ENCODE measurements at places on chromosomes 3 and 15. TPM values are rescaled to one million over a fixed set of nuclear protein-coding genes. Genes with fewer than 3 reads are reported as not detected.
A peak's percentile ranks its signal among the peaks of the same experiment; 100 is the strongest.

Gene TCF12
- total RNA-seq: 131 TPM

DNA sequence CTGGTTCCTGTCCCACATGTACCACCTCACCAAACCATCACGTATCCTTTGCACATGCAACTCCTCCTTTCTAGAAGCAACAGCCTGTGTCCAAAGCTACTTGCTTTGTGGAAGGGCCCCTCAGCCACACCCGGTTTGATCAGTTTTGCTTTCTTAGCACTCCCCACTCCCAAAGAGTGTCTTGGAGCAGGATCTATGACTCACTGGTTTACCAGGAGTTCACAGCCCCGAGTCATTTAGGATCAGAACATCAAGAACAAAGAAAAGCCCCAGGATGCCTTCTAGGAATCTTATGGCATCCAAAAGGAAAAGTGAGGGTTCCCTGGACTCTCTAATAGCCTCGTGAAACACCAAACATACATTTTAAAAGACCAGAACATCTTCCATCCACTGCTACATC, 50.7 kb upstream of the IGF1R start:
- no peaks in the 10 kb centered on the region for H3K36me3 ChIP-seq
- H3K27me3 ChIP-seq: no peaks in the 10 kb centered on the region
- H3K4me3 ChIP-seq: no peak overlapping the region
- no peak for DNase-seq
- H3K4me1 ChIP-seq: peaks cover 13% of the 10 kb centered on the region

DNA sequence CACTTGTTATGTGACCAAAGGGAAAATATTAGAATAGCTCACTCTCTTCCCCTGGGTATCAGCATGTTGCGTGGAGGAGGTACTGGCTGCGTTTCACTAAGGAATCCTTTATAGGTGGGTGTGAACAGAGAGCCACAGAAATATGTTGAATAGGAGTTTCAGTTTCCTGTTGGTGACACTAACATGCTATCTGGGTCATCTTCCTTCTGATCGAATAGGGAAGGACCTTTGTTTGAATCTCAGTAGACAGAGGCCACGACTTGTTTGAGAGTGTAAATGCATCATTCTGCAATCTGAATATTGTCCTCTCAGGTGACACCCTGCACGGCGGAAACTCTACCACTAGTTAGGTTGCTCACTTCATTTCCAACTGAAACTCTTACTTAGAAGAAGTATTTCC, 157.9 kb upstream of the SLC2A2 start:
- no peaks in the 10 kb centered on the region for H3K4me1 ChIP-seq
- H3K36me3 ChIP-seq: no peaks in the 10 kb centered on the region
- no peak overlapping the region for H3K27ac ChIP-seq
- no peaks in the 10 kb centered on the region for H3K27me3 ChIP-seq

- peak; percentile 52 for DNase-seq
- H3K4me1 ChIP-seq: peaks cover 7% of the 10 kb centered on the region
- no peaks in the 10 kb centered on the region for H3K27me3 ChIP-seq
- no peak overlapping the region for H3K27ac ChIP-seq
- no peaks in the 10 kb centered on the region for H3K36me3 ChIP-seq
Measured at GRCh38 chr3:41190509-41191284, 8.6 kb upstream of the CTNNB1 start.

Gene MEX3B
- 0.63 TPM for total RNA-seq

Gene DUOXA1
- 0.74 TPM for total RNA-seq

Gene LNP1
- 1.9 TPM for total RNA-seq

DNA sequence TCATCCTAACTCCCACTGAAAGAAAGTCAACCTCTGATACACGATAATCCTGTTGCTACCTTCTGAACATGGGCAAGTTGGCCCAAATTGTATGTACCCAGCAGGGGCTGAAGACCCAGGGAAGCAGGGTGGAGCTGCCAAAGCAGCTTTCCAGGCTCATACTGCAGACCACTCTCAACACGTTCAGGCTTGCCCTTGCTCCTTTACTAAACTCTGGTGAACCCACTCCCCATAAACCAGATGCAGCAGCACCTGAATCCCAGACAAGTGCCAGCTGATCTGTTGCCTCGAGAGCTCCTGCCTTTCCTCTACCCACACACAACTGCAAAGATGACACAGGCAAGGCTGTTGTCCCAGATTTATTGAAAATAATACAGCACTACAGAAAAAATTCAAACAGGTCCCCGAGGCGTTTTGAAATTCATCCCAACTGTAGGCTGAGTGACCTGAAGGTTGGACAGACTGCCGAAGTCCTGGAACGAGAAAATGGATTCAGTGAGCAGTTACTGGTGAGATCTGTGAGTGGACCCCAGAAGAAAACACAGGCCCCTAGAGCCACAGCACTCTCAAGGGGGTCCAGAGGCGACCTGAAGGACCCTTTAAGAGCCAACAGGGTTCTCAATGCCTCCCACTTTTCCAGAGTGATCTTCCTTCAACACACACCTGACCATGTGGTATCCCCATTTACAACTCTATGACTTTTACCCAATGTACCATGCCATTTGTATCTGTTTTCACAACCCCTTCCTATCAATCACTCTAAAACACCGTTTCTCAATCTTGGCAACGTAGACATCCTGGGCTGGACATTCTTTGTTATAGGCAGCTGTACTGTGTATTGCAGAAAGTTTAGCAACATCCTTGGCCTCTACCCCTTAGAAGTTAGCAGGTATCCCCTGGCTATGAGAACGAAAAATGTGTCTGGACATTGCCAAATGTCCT, 3.6 kb downstream of the RPS17 start:
- H3K36me3 ChIP-seq: peaks cover 36% of the 10 kb centered on the region
- H3K4me3 ChIP-seq: no peak overlapping the region
- no peak overlapping the region for H3K27ac ChIP-seq
- peaks cover 23% of the 10 kb centered on the region for H3K4me1 ChIP-seq
- DNase-seq: no peak

Gene THSD4
- total RNA-seq: not detected

DNA sequence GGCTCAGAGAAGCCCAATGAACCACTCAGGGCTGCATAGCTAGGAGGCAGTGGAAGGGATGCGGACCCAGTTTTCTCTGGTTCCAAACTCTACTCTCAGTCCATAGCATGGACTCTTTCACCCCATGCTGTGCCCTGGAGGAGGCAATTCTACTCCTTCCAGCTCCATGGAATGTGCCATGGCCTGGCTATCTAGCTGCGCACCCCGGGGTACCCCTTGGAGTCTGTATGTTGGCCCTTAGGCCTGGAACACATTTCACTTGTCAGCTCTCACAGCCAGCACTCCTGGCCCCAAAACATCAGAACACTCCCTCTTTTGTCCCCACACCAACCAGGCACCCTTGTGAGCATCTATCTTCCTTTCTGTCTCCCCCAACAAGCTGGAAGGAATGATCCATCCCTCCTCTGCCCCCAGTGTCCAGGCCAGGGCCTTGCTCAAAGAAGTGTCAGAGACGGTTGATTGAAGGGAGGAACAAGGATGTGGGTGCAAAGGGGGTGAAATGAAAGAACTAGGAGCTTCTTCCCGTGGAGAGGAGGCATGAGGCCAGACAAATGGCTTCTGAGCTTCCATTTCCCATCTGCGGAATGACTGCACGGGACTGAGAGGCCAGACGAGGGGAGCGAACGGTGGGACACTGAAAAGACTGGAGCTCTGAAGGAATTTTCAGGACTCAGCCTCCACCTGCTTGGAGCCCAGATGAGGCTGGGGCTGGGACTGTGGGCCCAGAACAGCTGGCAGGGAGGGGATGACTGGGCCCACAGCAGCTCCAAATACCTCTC, 2.8 kb downstream of the PRSS50 start:
- H3K27ac ChIP-seq: no peak overlapping the region
- no peaks in the 10 kb centered on the region for H3K27me3 ChIP-seq
- no peaks in the 10 kb centered on the region for H3K36me3 ChIP-seq
- no peaks in the 10 kb centered on the region for H3K4me1 ChIP-seq

DNA sequence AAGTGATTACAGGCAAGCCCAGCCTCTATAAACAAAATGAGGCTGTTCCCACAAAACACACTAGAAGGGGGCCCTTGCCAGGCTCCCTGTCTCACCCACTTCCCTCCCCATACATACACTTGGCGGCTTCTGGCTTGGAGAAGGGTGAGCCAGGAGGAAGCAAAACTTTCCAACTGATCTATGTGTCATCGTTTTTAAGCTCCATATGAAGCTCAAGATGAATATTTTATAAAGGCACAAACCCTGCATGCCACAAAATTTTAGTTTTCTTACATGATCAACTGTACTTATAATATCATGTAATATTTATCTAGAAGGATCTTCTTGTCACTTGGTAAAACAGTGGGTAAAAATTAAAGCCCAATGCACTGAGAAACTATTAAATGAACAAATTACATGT, 80.8 kb upstream of the TJP1 start:
- H3K27ac ChIP-seq: no peak overlapping the region
- no peaks in the 10 kb centered on the region for H3K4me1 ChIP-seq
- H3K36me3 ChIP-seq: no peaks in the 10 kb centered on the region
- no peaks in the 10 kb centered on the region for H3K27me3 ChIP-seq
- H3K4me3 ChIP-seq: no peak overlapping the region

Measured in B cell (primary cell).